NB4 (cell line): ENCODE measurements at places on chromosomes 3 and 15.

DNA sequence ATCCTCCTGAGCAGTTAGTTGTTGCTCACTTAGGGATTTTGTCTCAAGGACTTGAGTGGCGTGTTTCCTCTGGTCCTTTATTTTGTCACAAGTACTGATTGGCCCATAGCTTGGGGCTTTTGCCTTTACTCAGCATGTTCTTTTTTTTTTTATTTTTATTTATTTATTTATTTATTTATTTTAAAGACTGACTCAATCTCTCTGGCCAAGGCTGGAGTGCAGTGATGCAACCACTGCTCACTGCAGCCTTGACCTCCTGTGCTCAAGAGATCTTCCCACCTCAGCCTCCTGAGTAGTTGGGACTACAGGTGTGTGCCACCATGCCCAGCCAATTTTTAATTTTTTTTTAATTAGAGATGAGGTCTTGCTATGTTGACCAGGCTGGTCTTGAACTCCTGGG is 223.9 kb upstream of the TPM1 start:
- no peak for DNase-seq

DNA sequence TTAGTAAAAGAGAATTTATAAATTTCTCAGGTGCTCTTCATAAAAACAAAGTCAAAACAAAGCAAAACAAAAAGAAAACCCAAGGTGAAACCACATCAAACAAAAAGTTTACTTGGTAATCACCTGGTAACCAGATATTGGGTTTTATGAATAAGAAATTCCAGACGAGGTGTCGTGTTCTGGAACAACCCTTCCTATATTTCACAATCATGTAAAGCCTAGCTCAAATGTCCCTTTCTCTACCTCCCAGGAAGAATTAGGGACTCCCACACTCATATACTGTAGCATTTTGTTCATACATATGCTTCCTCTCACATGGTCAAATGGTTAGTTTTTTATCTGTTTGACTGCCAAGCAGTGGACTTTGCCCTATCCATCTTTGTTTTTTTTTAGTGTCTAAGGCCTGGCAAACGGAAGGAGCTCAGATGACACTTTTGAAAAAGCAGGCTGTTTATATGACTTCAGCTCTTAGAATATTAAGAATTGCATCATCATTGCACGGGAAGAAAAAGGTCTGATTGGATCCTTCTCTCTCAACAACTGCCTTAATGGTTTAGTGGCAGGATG is 326.7 kb upstream of the TBL1XR1 start:
- no peak for DNase-seq

GRCh38 chr3:170477395-170477794 is 58.7 kb downstream of the CLDN11 start:
- DNase-seq: no peak

DNA sequence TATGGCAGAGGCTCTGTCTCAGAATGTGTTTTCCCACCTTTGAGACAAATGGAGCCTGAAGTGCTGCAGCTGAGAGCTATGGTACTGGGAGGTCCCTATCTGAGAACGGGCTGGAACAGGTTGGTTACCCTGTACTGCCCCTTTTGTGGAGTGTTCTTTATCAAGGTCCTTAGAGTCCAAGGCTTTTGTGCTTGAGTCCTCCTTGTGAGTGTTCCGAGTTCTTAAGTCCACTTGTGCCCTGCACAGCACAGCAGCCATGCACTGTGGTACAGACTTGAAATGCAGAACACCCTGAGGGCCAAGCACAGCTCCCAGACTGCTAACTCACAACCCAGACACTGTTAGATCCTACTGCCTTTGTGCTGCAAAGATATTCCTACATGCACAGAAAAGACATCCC is 67.8 kb downstream of the ARHGAP31 start:
- DNase-seq: no peak
